ENCODE measurements at places on chromosomes 6 and 20. TPM values are rescaled to one million over a fixed set of nuclear protein-coding genes. Genes with fewer than 3 reads are reported as not detected.

KIF3B gene
- total RNA-seq, result 16.0 TPM

- DNase-seq, result peak; percentile 35
Observed at GRCh38 chr6:36727505-36728021, 29.9 kb downstream of the RAB44 start.

CCM2L gene
- not detected for total RNA-seq

DNA sequence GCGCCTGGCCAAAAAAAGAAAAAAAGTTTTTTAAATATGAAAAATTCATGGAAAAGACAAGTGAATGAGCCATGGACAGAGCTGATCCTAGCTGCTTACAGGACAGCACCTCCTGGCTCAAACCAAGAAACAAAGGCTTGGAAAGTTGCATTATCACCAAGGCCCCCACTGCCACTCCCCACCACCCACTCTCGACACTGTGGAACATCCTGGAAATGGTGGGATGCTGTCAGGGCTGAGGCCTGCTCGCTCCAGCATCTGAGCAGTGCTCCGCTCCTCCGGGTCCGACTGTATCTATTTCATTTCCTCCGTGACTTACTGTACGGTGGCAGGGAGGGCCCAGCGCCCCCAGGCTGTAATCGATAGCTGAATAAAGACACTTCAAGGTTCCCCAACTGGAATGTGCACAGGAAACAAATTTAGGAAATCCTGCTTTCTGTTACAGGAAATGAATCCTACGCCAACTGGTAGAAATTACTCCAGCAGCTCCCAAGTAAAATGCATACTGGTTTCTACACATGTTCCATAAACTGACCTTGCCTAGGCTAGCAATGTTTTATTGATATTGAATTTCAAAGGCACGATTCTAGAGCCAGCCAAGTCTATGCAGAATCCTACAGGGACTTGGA, 109.5 kb upstream of the NFATC2 start:
- no peak for DNase-seq

DNA sequence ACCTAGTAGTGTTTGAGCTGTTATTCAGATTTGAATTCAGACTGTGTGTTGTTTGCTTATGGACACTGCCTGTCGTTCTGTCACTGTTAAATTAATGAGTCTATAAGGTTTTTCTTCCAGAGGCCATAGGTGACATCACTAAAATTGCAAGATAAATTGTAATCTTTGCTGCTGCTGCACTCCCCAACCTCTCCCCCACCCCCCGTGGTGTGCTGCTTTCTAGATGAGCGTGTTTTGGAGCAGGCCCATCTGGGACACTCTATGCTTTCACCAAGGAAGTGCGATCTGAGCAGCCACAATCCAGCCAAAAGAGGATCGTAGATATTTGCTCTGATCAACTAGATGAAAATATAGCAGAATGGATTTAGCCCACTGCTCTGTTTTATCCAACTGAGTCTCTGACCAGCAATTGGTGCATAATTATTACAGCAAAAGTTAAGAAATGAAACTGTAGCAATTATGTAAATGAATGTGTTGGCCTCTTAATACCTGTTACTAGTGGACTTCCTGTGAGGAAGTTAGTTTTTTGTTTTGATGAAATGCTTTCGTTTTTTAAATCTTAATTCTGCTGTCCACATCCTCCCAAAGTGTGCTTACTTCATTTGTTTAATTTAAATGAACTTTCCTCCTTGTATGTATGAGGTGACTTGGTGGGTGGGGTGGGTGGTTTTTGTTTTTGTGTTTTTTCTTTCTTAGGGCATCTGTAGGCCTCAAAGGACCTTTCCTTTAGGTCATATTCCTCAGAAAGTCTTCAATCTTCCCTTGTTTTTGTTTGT, 58.1 kb downstream of the RPRD1B start:
- DNase-seq, result no peak

DNA sequence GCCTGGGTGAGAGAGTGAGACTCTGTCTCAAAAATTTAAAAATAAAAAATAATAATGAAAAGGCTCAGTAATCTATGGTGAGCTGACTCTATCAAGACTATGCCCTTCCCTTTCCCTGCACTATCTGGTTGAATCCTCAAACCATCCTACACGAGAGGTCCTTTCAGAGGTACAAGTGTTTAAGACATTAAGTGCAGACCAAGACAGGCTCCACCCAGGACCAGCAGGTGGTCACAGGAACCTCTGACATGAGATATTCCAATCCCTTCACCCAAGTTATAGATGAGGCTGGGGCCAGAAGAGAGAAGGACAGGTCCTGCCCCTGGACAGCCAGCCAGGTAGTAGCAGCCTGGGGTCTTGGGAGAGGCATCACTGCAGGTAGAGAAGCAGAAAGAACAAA, 182.6 kb downstream of the NFATC2 start:
- DNase-seq, result no peak

DNA sequence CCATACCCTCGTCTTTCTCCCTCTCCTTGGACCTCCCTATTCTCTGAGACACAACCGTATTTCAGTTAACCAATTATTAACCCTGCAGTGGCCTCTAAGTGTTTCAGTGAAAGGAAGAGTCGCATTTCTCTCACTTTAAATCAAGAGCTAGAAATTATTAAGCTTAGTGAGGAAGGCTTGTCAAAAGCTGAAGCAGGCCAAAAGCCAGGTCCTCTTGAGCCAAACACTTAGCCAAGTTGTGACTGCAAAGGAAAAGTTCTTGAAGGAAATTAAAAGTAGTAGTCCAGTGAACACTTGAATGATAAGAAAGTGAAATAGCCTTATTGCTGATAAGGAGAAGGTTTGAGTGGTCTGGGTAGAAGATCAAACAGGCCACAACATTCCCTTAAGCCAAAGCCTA, 58.3 kb downstream of the SNX9 start:
- DNase-seq, result no peak

DNA sequence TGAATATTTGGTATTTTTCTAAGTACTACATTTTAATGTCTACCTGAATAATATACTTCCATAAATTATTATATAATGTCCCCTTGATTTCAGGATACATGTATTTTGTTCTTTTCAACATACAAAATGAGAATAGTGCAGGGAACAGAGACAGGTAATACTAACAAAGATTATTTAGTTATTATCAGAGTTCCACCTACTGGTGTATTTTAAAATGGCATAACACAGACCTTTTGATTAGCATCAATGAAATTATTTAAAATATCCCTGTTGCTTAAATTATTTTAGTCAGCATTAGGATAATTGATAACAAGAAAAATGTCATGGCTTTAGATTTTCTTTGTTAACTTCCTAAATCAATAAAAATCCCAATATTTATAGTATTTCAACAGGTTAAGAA, 184.0 kb downstream of the PRDM13 start:
- peak; percentile 3 for DNase-seq

- no peak for DNase-seq
Observed at GRCh38 chr6:142966294-142966693, 21.3 kb upstream of the HIVEP2 start.

DNA sequence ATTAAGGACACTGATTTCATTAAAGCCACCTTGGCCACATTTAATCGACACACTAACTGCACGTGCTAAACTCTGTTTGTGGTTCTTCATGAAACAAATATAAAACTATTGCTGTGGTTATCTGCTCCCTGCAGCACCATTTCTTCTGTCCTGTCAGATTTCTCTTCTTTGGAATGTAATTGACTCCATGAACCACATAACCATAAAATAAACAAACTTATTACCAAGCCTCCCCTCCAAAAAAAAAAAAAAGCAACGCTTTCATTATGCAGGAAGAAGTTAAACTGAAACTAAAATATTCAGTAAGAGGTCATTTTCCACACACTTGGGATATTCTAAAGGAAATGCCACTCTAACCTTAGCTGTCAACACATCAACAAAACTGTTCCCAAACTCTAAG, 319.1 kb upstream of the NT5E start:
- DNase-seq, result no peak

RIN2 gene
- total RNA-seq, result 31.6 TPM

DNA sequence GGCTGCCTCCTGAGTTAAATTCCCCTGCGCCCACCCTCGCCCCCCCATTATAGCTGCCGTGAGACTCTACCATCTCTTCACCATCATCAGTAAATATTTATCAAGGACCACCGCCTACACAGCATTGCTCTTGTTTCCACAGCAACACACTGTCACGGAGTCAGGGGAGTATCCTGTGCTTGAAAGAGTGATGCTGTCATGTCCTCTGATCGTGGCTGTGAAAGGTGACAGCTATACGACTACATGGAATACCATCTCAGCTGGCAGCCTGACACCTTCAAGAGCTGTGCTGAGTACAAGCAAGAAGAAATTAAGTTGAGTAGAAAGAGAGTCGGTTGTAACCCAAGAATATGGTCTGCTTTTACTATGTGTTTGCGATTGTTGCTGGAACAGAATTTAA, 3.4 kb downstream of the PTPRT start:
- no peak for DNase-seq

GRCh38 chr6:21612067-21612745, 18.7 kb downstream of the SOX4 start:
- no peak for DNase-seq

MEA1 gene
- total RNA-seq, result 33.6 TPM

- DNase-seq, result no peak
Observed at GRCh38 chr6:166512567-166512966, 73.9 kb downstream of the RAMACL start.

- DNase-seq, result no peak
Observed at GRCh38 chr6:150144294-150144868, 1.5 kb downstream of the PPP1R14C start.

DNA sequence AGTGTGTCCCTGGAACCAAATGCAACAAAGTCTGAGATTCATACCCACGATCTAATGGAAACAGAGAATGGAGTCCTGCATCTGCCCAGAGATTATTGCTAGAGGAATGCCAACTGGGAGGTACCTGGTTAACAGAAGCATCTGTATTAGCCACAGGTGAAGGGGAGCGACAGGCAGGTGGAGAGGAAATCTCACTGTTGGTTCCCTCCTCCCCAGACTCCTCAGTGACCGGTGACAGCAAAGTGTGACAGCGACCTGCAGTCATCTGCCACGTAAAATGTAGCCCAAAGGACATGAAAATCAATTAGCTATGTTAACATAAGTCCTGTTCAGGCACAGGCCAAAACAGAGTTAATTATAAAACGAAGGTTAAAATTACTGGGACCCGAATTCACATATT, 336.6 kb downstream of the SYNE1 start:
- DNase-seq, result no peak

DNA sequence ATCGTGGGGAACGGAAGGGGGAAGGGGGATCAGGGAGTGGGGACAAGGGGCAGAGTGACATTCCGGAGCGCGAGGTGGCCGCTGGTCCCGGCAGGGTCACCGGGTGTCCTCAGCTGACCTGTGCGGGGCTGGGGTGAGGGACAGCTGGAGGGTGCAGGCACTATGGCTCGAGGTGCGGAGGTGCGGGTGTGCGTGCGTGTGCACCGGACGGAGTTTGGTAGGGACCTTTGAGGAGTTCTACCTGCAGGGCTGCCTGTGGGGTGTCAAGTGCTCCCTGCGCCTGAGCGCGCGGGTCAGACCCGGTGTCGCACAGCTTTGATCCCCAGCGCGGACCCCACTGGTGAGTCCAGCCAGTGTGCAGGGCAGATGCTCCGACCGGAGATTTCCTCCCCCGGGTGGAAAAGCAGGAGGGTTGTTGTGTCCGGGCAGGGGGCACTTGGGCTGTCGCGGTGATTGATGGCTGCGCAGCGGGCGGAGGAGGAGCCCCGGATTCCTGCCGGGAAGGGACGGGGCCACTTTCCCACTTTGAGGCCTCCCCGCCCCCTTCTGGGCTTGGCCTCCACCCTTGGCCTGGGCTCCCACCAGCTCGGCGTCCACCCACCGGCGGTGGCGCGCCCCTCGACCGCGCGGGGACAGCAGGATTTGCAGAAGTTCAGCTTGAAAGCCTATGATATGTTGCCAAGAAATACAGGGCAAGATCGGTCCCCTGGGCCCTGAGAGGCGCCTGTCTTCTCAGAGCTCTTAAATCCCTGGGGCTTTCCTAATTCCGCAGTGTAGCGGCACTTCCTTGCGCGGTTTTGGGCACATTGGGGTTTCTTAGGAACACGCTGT, 658 bp downstream of the RIN2 start:
- peak; percentile 90 for DNase-seq

DNA sequence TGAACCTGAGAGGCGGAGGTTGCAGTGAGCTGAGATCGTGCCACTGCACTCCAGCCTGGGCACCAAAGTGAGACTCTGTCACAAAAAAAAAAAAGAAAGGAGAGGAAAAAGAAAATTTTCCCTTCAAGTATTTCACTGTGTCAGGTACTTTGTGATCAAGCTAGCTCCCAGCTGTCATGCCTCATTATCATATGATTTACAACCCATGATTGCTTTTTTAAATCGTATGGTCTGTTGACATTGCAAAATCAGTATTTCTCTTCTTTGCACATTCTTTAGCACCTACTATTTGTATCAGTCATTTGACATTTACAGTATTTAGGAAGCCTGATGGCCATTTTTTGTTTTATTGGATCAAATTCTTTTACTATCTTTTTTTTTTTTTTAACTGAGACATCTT, 22.4 kb downstream of the SASH1 start:
- DNase-seq, result no peak

- peak; percentile 8 for DNase-seq
Observed at GRCh38 chr6:153167907-153168306, 36.8 kb upstream of the RGS17 start.

PI3 gene
- not detected for total RNA-seq

DNA sequence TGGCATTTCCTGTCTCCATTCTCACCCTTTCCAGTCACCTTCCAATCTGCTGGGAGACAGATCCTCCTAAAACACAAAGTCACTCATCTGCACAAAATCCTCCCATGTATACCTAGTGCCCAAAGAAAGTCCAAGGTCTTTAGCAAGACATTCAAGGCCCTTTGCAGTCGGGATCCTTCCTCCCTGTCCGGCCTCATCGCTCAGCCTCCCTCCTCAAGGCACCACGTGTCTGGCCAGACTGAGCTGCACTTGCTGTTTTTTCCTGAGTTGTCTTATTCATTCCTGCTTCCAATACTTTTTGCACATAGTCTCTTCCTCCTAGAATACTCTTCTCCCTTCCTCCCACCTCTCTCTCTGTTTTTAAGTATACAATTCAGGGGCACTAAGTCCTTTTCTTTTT, 1.4 kb downstream of the TRIM15 start:
- DNase-seq, result no peak

DNA sequence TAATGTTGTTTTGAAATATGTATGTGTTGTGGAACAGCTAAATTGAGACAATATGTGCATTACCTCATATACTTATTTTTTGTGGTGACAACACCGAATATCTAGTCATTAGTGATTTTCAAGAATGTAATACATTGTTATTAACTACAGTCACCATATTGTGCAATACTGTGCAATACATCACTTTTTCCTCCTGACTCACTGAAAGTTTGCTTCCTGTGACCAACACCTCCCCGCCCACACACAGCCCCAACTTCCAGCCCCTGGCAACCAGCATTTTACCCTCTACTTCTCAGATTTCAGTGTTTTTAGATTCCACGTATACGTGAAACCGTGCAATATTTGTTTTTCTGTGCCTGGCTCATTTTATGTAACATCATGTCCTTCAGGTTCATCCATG, 627.9 kb downstream of the PRKN start:
- peak; percentile 54 for DNase-seq

All from myocyte (in vitro differentiated cells).